ENCODE measurements at places on chromosomes 2 and 18.

GRCh38 chr2:73828818-73829570, at the start of gene STAMBP:
STAMBP (plus strand) TSS chr2:73828961; CDS start chr2:73830857, 1,896 bp downstream.
- peak; percentile 98 for DNase-seq

DNA sequence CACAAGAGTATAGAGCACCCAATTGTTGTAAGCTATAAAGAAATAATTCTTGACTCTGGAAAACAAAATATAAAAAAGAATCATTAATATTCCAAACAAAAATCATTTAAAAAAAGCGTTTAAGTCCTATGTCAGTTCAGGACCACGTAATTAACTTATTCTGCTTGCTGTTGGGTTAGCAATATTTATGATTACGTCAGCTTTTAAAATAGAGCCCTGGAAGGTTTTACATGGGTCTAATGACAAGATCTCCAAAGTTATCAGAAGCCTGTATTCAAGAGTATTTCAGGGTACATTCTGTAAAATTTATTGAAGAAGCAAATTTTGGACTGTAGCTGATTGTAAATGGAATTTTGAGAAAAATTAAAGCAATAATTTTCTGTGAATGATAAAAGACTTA, 521.6 kb downstream of the DCC start:
- no peak for DNase-seq

GRCh38 chr2:64730551-64731262, 77.0 kb upstream of the SERTAD2 start:
- DNase-seq, result peak; percentile 81

- DNase-seq, result no peak
These were observed 85.6 kb upstream of the HAAO start for GRCh38 chr2:42877936-42878335.

- no peak for DNase-seq
These were observed 31.8 kb upstream of the GREB1L start for GRCh38 chr18:21210278-21210677.

DNA sequence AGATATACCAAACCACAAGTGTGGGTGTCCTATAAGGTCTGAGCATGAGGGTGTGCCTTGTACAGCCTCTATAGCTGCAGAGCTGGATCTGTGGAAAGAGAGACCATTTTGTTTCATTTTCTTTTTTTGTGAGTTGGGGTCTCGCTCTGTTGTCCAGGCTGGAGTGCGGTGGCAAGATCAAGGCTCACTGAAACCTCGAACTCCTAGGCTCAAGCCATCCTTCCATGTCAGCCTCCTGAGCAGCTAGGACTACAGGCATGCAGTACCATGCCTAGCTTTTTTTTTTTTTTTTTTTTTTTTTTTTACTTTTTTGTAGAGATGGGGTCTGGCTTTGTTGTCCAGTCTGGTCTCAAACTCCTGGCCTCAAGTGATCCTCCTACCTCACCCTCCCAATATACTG, 10.7 kb downstream of the KIF3C start:
- DNase-seq, result no peak
